ENCODE measurements at places on chromosomes 3 and 15. TPM values are rescaled to one million over a fixed set of nuclear protein-coding genes. Genes with fewer than 3 reads are reported as not detected.

The LYZL4 gene
- not detected for total RNA-seq

The CCR9 gene
- 0.27 TPM for total RNA-seq

The LRRC3B gene
- total RNA-seq, result not detected

The LRRK1 gene
- total RNA-seq, result 5.5 TPM

The FGF12 gene
- not detected for total RNA-seq

The PLD1 gene
- 26.3 TPM for total RNA-seq

DNA sequence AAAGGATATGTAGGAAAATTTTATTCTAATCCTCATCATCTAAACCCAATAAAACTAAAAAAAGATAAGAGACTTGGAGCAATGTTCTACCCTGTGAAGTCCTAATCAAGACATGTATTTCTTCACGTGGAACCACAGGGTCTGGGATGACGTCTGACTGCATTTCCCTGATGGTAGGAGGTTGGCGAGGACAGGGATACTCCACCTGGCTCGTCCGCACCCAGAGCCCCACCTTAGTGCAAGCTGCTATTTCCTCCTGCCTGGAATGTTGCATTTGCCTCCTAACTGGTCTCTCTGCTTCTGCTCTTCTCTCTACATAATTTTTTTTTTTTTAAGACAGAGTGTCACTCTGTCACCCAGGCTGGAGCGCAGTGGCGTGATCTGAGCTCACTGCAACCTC is 57.7 kb upstream of the RASGRP1 start:
- no peak for DNase-seq
- no peak overlapping the region for H3K4me3 ChIP-seq
- H3K27me3 ChIP-seq, result no peaks in the 10 kb centered on the region
- H3K27ac ChIP-seq, result no peak overlapping the region

DNA sequence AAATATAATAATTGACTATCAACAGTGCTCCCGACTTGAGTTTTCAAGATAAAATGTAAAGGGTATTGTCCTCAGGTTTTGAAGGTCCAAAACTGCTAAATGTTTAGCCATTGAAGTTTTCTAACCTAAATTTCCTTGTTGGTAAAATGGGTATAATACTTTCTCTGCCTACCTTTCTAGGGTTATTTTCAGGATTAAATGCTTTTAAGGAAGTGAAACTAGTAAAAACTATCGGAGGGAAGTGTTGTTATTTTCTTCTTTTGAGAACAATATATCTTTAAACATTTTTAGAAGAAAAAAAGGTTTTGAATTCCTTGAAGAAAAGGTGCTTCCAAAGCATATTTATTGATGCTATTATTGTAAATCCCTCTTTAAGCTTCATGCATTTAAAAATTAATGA is 67.3 kb downstream of the FILIP1L start:
- H3K27ac ChIP-seq, result peak overlapping the region; percentile 56
- H3K36me3 ChIP-seq, result no peaks in the 10 kb centered on the region
- no peak overlapping the region for H3K4me3 ChIP-seq
- no peaks in the 10 kb centered on the region for H3K27me3 ChIP-seq
- DNase-seq, result no peak
- peaks cover 11% of the 10 kb centered on the region for H3K4me1 ChIP-seq

DNA sequence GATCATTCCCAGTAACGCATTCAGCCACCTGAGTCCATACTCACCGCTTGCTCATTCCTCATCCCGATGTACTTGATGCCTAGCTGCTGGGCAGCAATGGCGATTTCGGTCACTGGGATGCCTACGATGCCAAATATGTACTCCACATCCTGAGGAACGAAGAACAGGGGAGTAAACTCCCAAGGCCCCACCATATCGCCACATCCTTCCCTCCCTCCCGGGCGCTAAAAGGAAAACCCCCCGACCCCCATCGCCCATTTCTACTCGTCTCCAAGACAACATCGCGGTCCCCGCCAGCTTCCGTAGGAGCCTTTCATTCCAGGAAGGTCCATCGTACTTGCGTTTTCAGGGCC is 347 bp downstream of the HACL1 start:
- DNase-seq, result no peak
- peaks cover 16% of the 10 kb centered on the region for H3K4me1 ChIP-seq
- H3K27ac ChIP-seq, result peak overlapping the region; percentile 80
- H3K36me3 ChIP-seq, result peaks cover 27% of the 10 kb centered on the region

DNA sequence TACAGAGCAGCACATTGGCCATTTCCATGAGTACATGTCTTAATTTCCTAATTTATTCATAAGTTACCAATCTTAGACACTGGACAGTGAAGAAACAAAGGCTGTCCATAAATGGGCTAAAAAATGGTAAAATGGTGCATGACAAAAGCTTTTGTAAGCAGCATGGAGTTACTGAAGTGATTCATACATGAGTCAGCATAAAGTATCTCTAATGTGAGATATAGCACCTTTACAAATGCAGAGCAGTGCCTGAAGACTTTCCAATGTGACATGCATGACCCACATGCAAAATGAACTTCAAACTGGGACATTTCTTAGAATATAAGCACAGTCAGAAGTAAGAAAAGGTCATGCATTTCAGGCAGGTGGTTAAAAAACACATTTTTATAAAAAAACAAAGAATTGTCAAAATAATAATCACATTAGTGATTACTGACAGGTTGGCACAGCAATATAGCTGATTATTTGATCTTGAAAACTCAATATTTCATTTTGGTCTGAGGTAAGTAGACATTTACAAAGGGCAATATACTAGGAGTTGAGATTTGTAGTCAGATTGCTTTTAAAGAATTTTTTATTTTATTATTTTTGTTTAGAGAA is 299.3 kb downstream of the PLCL2 start:
- no peaks in the 10 kb centered on the region for H3K36me3 ChIP-seq
- no peak for DNase-seq
- no peak overlapping the region for H3K4me3 ChIP-seq
- peaks cover 15% of the 10 kb centered on the region for H3K4me1 ChIP-seq
- no peaks in the 10 kb centered on the region for H3K27me3 ChIP-seq

- no peaks in the 10 kb centered on the region for H3K27me3 ChIP-seq
- H3K27ac ChIP-seq, result no peak overlapping the region
- no peaks in the 10 kb centered on the region for H3K36me3 ChIP-seq
- DNase-seq, result no peak
- no peaks in the 10 kb centered on the region for H3K4me1 ChIP-seq
These were observed 269.0 kb downstream of the NSUN3 start for GRCh38 chr3:94331831-94332230.

- no peaks in the 10 kb centered on the region for H3K36me3 ChIP-seq
- H3K4me3 ChIP-seq, result no peak overlapping the region
- no peaks in the 10 kb centered on the region for H3K4me1 ChIP-seq
- H3K27me3 ChIP-seq, result no peaks in the 10 kb centered on the region
- no peak for DNase-seq
These were observed 11.4 kb upstream of the HDGFL3 start for GRCh38 chr15:83219026-83219425.

GRCh38 chr3:150324788-150325187 is 83.3 kb upstream of the TSC22D2 start:
- no peak for DNase-seq
- no peaks in the 10 kb centered on the region for H3K27me3 ChIP-seq
- H3K27ac ChIP-seq, result no peak overlapping the region
- no peaks in the 10 kb centered on the region for H3K4me1 ChIP-seq
- H3K36me3 ChIP-seq, result no peaks in the 10 kb centered on the region
- no peak overlapping the region for H3K4me3 ChIP-seq

DNA sequence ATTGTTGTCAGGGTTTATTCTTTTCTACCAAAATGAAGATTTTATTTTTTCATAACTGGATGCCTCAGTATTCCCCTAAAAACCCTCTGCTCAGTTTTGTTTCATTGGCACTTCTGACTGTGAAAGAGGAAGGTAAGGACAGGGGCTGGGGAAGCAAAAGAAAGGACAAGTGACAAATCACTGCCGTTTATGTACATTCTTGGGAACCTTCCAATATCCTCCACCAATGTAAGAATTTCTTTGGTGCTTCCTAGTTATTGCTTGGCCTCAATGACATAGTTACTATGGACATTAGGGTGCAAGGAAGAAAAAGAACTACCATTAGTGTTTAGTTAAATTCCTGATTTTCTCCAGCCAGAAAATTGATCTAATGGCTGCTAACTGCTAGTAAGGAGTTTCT is 131.0 kb upstream of the C15orf61 start:
- H3K4me3 ChIP-seq, result no peak overlapping the region
- H3K27me3 ChIP-seq, result no peaks in the 10 kb centered on the region
- no peaks in the 10 kb centered on the region for H3K36me3 ChIP-seq
- DNase-seq, result no peak

- H3K27me3 ChIP-seq, result no peaks in the 10 kb centered on the region
- H3K4me3 ChIP-seq, result no peak overlapping the region
- H3K27ac ChIP-seq, result no peak overlapping the region
- no peak for DNase-seq
These were observed 68.1 kb downstream of the TFRC start for GRCh38 chr3:196013587-196014487.

Data from natural killer cell (primary cell).